ENCODE measurements at places on chromosomes 2 and 18.

DNA sequence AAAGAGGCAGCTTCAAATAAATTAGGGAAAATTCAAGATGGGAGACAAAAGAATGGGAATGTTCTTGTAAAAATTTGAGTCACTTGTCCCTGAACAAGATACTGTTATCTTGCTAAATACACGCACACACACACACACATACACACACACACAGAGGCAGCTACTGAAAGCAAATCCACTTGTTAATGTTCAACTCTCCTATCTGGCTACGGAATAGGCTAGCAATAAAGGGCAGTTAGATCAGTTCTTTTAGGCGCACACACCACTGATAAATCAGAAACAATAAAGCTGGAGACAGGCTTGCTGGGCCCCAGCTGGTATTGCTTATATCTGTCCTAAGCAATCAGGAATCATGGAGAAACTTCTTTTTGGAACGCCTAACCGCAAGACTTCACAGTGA is 461.6 kb downstream of the BCL11A start:
- no peak for DNase-seq

DNA sequence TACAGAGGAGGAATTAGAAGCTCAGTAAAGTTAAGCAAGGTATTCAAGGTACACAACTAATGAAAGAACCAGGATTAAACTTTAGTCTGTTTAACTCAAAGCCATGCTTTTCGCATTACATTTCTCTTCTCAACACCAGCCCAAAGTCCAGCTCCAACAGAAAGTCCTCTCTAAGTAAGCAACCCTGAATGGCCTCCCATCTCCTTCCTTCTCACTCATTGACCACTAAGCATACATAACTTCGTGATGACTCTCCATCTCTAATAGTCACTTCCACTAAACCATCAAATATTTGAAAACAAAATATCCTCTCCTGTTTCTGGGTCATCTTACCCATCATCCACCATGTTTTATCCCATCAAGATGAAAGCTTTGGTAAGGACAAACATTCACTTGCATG is 219.8 kb downstream of the RAD51AP2 start:
- no peak for DNase-seq

GRCh38 chr18:49127471-49128190 is 176.9 kb upstream of the SMAD7 start:
- DNase-seq, result no peak

- no peak for DNase-seq
These were observed 29.5 kb downstream of the TNP1 start for GRCh38 chr2:216830346-216830745.

All from LNCaP clone FGC (cell line).